ENCODE measurements at places on chromosomes 4 and X.

GRCh38 chr4:114964026-114964425 lies 149.4 kb downstream of the NDST4 start:
- no peak for DNase-seq

DNA sequence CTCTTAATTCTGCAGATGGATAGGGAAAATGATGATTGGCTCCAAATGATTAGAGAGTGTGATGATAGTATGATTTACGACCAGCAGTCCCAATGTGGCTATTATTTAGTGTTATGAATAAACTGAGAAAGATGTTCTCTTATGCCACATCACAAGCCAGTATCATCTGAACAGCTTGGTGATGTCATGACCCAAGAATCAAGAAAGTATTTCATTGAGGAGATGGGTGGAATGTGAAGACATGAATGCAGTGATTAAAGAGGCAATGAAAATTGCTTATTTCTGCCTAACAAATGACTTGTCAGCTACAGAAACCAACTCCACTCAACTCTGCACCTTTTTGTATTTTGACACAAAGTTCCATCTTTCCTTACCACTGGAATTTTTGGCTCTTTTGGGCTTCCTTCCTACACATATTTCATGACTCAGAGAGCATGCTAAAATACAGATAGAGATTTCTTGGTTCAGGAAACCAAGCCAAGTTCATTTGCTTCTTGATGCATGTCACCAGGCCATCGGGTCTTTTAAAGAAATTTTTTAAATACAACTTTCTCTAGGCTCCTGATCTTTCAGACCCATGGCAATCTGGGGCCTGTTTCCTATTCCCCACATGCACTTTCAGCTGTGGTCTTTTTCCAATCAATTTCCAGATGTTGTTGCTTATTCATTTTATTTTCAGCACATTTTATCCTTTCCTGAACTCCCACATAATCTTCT lies 174.2 kb downstream of the HHIP start:
- no peak for DNase-seq

DNA sequence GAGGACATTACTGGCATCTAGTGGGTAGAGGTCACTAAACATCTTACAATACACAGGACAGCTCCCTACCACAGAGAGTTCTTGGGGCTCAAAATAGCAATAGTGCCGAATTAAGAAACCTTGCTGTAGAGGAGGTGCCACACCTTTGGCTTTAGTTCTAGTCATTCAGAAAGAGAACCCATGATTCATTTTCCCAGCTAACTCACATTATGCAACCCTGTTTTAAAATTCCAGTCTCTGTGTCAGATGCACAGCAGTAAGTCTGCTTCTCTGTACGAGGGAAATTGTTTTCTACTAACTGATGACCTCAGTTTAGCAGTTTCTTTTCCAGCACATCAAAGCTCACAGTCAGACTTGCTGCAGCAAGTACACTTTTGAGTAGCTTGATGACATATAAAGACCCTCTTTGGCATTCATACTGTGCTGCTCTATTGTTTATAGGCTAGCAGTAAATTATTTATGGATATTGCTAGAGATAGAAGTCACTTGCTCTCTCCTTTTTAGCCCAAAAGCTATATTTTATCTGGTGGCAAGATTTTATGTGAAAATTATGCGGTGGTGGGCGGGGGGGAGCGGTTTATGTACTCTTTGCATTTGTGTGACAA lies 487.8 kb upstream of the MAGEB18 start:
- DNase-seq: no peak

GRCh38 chr4:123168812-123169211 lies 227.8 kb upstream of the SPRY1 start:
- DNase-seq: no peak

DNA sequence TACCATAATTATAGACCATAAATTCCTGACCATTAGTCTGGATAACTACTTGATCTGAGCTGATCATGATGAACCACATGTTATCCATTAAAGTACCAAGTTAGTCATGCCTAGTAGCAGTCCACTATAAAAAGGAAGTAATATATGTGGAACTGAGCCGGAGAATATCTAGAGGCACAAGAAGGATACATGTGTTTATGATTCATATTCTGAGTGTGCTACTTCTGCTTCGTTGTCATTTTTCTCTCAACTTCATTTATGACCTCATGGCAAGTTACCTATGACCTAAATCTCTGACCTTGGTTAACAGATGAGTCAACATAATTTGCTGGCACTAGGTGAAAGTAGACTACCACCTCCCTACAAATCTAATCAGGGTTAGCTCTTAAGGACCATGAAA lies 56.5 kb upstream of the ANKRD17 start:
- no peak for DNase-seq

DNA sequence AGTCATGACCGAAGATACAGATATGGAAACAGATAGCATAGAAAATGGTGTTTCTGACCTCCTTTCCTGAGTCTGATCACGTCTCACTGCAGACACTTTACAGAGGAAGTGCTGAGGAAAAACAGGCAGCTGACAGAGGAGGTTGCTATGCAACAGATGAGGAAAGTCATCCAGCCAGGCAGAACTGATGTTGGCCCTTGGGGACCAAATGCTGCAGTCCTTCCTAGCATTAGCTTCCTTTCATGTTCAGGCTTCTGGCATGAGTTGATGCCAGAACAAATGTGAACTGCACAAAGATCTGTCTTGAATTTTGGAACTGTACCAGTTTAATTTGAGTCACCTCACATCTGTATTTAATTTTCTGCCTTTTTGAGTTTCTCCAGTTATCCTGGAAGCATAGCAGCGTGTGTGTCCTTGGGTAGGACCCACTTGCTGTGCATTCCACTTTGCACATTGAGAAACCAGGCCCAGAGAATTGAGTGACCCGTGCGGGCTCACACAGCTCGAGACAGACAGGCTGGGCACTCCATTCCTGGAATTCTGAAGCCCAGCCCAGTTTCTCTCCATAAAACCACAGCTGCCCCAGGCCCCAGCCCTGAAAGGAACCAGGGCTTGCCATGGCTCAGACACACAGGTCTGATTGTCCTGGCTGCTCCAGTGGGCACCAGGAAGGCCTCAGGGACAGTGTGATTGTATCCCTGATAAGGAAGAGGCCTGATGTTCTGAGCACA lies 1.4 kb upstream of the MAGED1 start:
- no peak for DNase-seq

- DNase-seq: no peak
Observed at GRCh38 chrX:111886678-111887077, 10.7 kb downstream of the TRPC5OS start.

GRCh38 chrX:135512508-135513129 lies 7.8 kb upstream of the INTS6L start:
- no peak for DNase-seq

GRCh38 chr4:153655928-153656327 lies 28.2 kb upstream of the TLR2 start:
- no peak for DNase-seq

- no peak for DNase-seq
Observed at GRCh38 chrX:86806786-86807185, 658.5 kb downstream of the DACH2 start.

DNA sequence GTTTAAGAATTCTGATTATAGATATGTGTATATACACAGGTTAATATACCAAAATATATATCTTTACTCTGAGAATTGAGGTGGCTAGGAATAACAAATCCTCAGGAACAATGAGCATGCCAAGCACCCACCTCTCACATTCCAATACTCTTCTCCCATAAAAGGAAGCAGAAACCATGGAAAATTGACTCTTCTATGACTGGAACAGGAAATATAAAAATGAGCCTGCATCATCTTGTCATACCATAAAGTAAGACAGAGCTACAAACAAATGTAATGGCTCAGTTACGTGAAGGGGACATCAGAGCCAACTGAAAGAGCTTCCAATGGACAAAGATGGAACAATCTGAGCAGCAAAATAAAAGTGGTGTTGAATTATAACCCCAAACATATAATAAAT lies 3.8 kb upstream of the MAGEA8 start:
- no peak for DNase-seq

- no peak for DNase-seq
Observed at GRCh38 chr4:98430708-98431403, 169.7 kb downstream of the RAP1GDS1 start.

- no peak for DNase-seq
Observed at GRCh38 chr4:11313157-11313943, 115.3 kb downstream of the HS3ST1 start.

DNA sequence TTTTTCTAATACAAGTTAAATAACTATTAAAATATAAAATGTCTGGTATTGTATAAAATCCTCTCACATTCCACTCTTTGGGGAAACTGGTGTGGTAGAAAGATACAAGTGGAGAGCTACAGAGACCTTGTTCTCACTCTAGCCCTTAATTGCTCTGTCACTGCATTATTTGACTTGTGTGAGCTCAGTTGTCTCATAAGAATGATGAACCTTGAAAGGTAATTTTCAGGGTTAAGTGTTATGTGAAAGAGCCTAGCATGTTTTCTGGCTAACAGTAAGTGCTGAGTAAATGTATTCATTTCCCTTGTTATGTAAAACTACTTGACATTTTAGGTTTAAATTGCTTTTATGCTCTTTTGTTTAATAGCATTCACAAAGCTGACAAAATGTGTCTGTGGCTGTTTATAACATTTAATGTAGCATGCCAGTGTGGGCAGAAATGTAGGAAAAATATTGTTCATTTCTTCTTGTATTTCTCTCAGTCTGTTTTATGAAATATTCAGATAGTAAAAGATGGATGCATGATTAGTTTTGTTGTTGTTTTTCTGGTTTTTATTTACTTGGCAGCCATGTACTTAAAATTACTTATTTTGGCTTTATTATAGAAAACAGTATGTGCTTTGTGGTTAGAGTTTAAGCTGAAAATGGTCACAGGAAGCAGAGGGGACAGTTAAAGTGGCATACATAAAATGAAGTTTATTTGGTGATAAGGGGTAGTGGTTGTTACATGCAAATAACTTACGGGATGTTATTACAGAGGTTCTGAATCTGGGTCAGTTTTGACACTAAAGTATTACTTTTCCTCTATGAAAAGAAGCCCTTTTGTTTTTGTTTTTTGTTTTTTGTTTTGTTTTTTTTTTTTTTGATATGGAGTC lies 29.2 kb downstream of the SLAIN2 start:
- peak; percentile 72 for DNase-seq

DNA sequence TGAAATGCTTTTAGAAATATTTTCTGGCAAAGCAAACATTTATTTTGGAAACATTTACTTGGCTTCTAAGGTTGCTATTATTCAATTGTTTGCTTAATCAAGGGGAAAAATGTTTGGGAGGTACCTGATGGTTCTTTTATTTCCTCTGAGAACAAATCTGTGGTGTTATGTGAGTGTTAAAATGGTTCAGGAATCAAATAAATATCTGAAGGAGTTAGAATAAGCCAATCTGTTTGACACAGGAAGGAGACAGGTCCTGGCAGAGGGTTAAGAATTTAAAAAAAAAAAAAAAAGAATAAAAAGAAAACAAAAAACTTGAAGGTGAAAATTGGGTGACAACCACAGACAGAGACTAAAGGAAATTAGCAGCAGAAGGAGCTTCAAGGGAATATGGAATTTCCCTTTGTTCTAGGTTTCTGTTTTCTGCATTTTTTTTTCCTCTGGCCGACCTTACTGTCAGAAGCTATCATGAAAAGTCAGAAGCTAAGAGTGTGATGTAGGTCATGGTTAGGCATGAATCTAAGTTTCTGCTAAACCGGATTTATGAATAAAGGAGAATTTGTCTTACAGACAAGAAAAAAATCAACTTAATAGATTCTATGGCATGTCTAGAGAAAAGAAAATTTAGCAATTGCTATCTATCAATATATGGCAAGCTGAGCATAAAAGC lies 78.6 kb upstream of the PNPLA4 start:
- DNase-seq: no peak

GRCh38 chrX:74536832-74537371 lies 77.5 kb downstream of the RLIM start:
- no peak for DNase-seq

DNA sequence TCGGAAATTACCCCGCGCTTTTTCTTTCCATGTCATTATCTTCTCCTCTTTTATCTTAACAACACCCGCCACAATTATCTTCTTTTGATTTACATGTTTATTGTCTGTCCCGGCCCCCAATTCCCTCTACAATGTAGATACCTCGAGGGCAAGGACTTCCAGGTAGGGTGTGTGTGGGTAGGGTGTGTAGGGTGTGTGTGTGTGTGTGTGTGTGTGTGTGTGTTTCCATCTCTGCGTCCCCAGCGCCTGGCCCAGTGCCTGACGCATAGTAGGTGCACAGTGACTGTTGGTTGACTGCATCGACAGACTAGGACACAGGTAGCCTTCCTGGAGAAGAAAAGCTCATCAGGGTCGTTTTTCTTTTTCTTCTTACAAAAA lies 103.1 kb downstream of the UCHL1 start:
- no peak for DNase-seq

GRCh38 chr4:102339018-102339417 lies 6.3 kb downstream of the SLC39A8 start:
- no peak for DNase-seq

DNA sequence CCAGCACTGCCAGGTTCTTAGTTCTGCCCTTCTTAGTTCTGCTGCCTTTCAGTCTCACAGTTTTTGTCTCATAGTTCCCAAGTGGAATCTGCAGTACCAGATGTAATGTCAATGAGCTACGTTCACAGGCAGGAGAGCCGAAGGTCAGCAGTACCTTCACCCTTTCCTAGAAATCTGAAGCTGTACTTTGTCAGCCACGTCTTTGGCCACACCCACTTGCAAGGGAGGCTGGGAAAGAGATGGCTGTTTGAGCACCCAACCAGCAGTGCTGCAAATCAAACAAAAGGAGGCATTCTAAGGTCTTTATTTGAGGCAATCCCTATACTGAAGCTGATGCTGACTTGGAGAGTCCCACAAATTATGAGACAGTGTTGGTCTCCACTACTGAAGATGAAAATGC lies 199.1 kb upstream of the NPY2R start:
- no peak for DNase-seq

DNA sequence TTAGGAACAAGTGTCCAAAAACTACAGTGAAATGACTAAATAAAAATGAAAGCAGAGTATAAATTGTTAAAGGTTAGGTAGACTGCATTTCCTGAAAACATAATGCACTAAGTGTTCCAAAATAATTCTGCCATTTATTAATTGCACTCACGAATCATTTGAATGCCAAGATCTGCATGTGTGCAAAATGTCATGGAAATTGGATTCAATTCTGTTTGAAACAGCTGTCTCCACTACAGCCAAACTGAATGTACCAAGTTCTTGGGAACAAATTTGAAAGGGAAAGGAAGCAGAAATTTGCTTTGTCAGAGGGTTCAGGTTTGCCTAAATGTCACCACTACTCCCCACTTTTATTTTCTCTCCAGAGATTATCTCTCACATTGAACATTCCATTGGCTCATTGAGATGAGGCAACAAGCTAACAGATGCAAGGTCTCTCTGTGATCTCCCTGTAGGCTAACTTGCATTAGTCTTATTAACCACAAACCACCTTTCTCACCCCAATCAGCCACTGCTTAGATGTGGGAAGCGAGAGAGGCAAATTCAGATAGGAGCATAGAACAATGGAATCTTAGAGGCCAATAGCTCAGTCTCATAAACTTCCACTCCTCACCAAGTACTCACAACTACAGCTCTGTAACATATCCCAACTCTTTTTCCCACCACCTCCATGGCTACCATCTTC lies 226.6 kb downstream of the KDR start:
- DNase-seq: no peak

DNA sequence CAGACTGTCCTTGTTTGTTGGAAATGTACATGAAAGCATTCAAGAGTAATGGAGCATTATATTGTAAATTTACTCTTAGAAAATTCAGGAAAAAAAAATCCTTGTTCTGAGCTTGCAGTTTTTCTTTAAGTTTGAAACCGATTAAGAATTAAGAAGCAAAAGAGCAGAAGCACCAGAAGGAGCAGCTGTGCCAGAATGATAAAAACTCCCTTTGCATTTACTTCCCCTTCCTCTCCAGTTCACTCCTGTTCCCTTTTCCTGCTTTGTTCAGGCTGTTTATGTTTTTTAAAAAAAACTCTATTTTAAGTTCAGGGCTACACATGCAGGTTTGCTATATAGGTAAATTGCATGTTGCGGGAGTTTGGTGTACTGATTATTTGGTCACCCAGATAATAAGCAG lies 90.3 kb downstream of the ATOH1 start:
- DNase-seq: no peak
